Hematopoietic multipotent progenitor cell treated with erythropoietin and hydrocortisone succinate and interleukin-3 and kit ligand, for 4 days (in vitro differentiated cells): ENCODE measurements at places on chromosomes 7 and 10.

DNA sequence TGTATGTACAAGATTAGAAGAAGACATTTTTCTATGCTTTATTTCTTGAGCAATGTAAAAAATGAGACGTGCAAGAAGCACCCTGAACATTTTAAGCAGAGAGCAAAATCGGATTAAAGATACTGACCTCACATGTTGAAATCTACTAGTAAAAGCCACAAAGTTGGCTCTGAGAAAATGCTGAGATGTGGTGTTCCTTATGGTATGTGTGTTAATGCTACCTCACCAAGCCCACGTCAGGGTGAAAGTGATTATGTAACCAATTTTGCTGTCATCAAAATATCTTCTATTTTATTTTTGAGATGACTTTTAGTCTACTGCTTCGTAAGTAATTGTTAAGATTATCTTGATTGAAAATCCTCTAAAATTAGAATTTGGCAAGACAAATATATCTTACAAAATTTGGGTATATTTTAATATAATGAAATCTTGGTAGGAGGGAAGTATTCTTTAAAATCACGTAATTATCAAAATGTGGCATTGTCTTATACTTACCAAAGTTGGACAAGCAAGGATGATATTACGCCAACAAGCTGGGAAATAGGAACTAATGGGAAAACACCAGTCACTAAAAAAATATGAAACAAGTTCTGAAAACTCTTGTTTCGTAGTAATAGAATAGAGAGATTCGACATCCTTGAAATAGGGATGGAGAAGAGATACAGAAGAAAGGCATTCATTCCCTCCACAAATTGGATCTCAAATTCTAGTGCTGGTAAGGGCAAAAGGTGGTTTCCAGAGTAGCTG lies 5.8 kb downstream of the ADO start:
- peak; percentile 37 for DNase-seq

DNA sequence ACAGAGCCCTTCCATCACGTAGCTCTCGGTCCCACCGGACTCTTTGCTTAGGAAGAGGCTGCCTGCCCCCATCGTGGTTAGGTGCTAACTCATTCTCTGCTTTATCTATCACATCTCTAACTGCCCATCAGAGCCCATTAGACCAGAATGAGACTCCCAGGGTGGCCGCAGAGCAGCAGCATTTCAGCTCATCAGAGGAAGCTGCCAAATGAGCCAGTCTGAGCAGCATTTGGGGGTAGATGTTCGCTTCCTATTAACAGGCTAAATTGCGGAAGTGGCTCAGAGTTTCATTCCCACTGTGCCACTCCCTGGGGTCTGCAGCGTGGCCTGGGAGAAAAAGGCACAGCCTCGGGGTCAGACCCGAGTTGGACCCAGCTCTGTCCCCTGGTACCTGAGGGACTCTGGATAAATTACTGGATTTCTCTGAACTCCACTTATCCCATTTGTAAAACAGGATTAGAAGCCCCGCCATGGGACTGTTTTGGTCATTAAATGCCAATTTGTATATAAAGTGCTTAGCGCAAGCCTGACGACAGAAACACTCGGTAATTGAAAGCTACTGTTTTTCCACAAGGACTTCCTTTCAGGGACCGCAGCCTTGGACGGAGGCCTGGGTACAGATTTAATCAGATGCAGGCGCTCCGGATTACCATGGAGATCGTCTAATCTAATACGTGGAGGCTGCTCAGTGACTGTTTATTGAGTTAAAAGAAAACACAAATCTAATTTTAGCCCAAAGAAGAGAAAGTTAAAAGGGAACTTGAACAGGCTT lies 73.8 kb upstream of the PRLHR start:
- peak; percentile 73 for DNase-seq

DNA sequence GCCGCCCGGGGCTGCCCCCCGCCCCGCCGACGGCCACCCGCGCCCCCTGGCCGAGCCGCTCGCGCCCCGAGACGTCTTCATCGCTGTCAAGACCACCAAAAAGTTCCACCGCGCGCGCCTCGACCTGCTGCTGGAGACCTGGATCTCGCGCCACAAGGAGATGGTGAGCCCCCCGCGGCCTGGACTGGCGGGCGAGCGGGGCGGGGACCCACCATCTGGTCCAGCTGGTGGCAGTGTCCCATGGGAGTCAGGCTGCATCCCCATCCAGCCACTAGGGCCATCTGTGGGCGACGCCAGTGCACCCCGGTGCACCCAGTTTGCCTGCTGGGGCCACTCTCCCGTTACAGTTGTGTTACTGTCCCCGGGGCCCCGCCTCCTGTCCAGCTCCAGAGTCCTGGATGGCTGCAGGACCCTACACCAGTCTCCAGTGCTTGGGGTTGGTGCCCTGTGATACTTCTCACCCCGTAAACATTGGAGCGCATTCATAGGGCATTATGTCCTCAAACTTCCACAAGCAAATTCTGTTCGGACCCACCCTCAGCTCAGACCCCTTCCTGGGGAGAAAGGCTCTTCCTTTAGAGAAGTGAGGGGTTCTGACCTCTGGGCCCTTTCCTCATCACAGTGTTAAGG lies 672 bp downstream of the LFNG start:
- DNase-seq = peak; percentile 54

DNA sequence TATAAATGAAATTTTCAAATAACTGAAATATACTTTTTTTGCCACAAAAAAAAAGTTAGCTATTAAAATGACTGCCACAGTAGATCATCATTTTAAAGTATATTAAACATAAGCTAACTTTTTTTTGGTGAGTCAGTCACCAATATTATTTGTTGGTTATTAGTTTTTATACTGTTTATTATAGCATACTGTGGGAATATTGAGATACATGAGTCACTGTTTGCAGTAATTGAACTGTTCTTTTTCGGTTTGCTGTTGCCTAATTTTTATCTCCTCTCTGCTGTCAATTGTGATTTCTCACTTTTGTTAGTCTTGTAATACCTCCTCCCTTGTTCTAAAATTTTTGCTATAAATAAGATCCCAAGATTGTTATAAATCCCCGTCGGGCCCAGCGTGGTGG lies 45.7 kb downstream of the BTAF1 start:
- no peak for DNase-seq

GRCh38 chr10:100348389-100348927 lies 1.4 kb downstream of the SCD start:
- DNase-seq = no peak

DNA sequence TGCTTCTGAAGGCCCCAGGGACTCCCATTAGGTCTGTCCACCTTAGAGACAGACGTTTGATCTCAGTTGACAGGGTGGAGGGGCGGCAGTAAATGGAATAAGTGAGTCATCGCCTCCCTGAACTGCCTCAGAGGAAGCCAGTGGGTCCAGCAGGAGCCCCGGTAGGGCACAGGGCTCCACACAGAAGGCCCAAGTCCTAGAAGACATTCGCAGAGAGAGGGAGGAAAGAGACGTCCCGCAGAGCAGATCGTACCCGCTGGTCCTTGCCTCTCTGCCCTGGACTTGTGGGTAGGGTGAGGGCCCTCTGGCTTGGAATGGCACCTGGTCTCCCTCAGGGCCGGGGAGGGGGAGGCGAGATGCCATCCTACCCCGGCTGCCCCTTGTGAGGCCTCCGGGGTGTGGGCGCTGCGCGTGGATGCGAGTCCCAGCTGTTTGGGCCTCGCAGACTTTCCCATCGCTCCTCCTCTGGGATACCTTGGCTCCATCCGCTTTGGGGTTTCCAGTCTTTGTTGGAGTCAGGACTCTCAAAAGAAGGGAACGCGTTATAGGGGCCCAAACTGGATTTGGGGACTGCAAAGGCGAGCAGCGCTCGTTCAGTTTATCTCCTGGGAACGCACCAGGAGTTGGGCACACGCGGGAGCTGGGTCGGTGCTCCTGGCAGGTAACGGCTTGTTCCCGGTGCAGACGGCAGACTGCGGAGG lies 5.1 kb downstream of the TLX1 start:
- DNase-seq = no peak

DNA sequence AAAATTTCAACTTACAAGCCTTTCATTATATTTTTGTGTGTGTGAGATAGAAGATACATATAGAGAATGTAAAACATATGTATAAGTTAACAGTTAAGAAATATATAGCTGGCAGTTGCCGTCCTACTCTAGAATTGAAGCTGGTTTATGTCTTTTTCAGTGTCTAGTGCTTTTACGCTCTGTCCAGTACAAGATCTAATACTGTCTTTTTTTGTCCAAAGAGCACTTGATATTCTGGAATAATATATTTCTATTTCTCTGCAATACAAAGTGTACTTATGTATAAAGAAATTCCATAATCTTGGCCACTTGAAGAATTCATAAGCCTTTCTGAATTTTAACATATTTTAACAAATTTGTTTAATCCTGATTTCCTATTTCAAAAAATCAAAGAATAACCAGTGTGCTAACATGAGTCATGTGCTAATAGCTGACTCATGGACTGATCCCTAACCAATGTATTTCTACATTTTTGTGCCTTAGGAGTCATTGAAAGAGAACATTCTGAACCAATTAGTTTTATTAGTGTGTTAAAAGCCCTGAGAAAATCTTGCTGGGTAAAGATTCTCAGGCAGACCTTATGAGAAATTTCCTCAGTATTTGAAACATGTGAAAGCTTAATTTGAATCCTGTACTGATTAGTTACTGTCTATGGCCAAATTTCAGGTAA lies 73.2 kb upstream of the CCAR1 start:
- no peak for DNase-seq

- DNase-seq = peak; percentile 65
These were observed 35.0 kb downstream of the C10orf105 start for GRCh38 chr10:71684356-71685173.

GRCh38 chr7:149666360-149666945 lies 106.9 kb downstream of the ZNF467 start:
- DNase-seq = no peak

- DNase-seq = no peak
These were observed 32.4 kb downstream of the ACTA2 start for GRCh38 chr10:88920198-88920597.

DNA sequence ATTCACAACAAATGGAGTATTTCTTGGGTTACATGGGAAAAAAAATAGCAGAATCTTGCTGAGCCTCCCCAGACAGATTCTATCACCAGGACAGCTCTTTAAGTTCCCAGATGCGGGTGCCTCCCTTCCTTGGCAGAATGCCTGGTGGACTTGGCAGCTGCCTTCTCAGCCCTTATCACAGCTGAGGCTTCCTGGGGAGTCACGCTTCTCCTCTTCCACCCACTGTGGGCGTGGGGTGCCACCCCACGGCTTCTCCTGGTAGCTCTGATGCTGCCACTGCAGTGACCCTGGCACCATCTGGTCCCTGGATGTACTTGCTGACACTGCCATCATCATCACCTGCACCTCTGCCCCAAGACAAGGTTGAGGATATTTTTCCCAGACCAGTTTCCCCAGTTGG lies 16.2 kb upstream of the NME8 start:
- DNase-seq = peak; percentile 99

- DNase-seq = no peak
These were observed 407.5 kb upstream of the PRKCQ start for GRCh38 chr10:6987536-6987945.

DNA sequence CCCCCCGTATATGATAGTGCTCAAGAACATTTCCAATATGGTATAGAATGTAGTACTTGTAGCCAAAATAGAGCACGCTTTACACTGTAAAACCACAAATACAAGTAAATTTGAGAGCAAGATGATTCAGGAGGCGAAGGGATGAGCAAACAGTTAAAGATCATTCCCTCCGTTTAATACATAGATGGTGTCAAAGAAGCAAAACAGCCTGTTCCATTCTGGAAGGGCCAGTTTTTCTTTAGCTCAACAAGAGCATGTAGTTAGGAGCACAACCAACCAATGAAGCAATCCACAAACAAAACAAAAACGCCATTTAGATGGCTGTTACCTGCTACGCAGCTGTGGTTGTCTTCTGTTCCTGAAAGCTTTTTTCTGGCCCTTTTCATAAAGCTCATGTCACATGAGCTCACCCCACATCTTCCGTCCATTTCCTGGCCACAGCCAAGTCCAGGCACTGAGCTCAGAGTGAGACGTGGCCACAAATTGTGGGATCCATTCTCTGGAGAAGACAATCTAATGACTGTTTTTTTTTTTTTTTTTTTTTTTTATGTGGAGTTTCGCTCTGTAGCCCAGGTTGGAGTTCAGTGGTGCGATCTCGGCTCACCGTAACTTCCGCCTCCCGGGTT lies 185.6 kb downstream of the FANK1 start:
- DNase-seq = no peak
